Right ventricle myocardium inferior (tissue), 1 donor: ENCODE measurements at places on chromosomes 4 and X.

DNA sequence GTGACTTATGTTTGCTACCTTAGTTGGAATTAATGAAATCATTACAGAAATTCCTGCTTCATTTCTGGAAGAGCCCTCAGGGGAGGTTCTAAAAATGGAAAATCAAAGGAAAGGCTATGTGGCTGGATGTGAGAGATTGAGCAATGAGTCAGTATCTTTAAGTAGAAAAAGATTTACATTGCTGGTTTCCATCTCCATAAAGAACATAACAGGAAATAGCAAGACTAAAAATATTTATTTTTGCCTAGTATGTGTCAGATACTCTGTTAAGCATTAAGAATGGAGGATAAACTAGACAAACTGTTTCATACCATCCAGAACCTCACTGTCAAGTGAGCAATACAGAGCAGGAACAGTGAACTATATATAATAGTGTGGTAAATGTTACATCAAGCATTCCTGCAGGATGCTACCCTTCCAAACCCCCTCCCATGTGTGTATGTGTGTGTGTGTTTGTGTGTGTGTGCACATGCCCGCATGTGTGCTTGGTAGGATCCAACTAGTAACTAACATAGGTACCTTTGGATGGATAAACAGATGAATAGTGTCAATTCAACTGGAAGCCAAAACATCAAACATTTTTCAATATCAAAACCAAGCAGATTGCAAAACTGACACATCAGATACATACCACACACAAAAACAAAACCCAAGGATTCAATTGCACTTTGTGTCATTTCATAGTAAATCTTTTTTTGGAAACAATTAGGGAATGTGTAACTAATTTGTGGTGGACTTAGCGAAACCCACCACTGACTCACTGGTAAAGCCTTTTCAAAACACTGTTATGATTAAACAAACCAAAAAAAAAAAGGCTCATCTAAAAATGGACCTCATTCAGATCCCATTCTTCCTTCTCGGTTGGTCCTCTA lies 223.4 kb downstream of the SHROOM3 start:
- DNase-seq: no peak

DNA sequence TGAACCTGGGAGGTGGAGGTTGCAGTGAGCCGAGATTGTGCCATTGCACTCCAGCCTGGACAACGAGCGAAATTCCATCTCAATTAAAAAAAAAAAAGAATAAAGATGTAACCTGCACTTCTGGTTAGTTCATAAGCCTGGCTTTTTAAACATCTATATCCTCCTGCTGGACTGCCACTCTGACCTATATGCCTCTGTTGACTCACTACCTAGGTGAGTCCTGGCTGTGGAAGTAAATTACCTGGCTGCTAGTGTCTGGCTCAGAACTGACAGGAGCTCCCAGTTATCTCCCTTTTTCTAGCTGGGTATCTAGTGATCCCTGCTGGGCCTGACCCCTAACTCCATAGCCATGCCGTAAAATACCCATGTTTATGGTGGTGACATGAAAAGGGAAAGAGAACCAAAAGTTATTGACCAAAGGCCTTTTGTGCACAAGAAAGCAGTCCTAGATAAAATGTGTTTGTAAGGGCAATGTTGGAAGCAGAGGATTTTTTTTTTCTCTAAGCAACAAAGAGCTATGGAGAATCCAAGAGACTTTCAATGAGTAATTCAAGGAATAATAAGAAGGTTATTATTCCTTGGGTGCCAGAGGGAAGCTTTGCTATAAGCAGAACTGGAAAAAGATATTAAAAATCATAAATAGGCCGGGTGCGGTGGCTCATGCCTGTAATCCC lies 10.4 kb upstream of the G3BP2 start:
- DNase-seq: no peak

DNA sequence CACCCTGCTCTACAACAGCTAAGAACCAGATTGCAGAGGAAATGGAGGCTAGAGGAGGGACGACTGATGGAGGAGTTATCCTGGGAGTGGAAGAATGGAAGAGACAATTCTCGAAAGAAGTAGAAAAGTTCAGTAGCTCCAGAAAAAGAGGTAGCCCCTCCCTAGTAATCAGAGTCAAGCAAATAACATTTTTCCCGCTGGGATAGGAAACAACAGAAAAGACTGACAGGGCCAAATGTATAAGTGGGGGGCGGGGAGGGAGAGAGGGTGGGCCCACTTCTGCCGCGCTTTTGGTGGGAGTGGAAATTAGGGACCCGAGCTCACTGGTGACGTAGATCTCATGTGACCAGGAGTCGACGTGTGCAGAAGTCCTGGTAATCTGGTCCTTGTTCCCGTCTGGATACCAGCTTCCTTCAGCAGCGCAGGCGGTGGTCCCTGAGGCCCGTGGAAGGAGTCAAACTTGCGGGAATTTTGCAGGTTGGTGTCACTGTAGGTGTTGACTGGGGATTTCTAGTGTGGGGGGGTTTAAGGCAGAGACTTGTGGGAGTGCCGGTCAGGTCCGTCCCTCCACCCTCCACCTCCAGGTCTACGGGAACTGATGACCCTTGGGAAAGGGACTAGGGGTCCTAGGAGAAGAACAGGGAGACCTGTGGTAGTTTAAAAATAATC lies at the start of gene TCEAL9:
TSS of gene TCEAL9 (plus strand) at position 377 of the 669 bp plus-strand sequence. CDS start 1,179 bp downstream, outside the sequence.
- DNase-seq: peak; percentile 69

GRCh38 chr4:100569196-100569595 lies 51.4 kb upstream of the EMCN start:
- no peak for DNase-seq

GRCh38 chrX:97155816-97156215 lies 272.1 kb downstream of the RPA4 start:
- no peak for DNase-seq

GRCh38 chrX:82945332-82945731 lies 562.8 kb upstream of the POU3F4 start:
- no peak for DNase-seq
